Frontal cortex (tissue), 4 donors: ENCODE measurements at places on chromosomes 1 and 21. TPM values are rescaled to one million over a fixed set of nuclear protein-coding genes. Genes with fewer than 3 reads are reported as not detected.

The LRRN2 gene
- total RNA-seq: 7.7 TPM

The ARHGAP29 gene
- total RNA-seq: 12.2 TPM

The KCNN3 gene
- 2.4 TPM for total RNA-seq

The PGLYRP3 gene
- not detected for total RNA-seq

The NBPF4 gene
- not detected for total RNA-seq

The HRNR gene
- total RNA-seq: not detected

The UBE2U gene
- not detected for total RNA-seq

The SYF2 gene
- 34.2 TPM for total RNA-seq

The S100A3 gene
- total RNA-seq: not detected

The SMIM1 gene
- not detected for total RNA-seq

The CFAP74 gene
- 0.41 TPM for total RNA-seq

The FRRS1 gene
- total RNA-seq: 2.4 TPM

The TPTE gene
- not detected for total RNA-seq

The AMIGO1 gene
- total RNA-seq: 8.2 TPM

The LIPI gene
- not detected for total RNA-seq

The MFSD2A gene
- 15.5 TPM for total RNA-seq

The CACHD1 gene
- total RNA-seq: 17.5 TPM

The ELAPOR1 gene
- total RNA-seq: 15.9 TPM

The A3GALT2 gene
- not detected for total RNA-seq

The LCE6A gene
- total RNA-seq: not detected

The MROH7 gene
- 0.82 TPM for total RNA-seq

The SAMD13 gene
- total RNA-seq: 5.3 TPM

The CFAP141 gene
- total RNA-seq: not detected

The FMO2 gene
- total RNA-seq: 0.41 TPM

The DNAJC28 gene
- 6.5 TPM for total RNA-seq

The CCDC17 gene
- total RNA-seq: 0.41 TPM

The SPEN gene
- total RNA-seq: 58.3 TPM

The FGR gene
- total RNA-seq: 0.41 TPM

The SPATA45 gene
- total RNA-seq: 2.0 TPM

The C1QC gene
- 7.3 TPM for total RNA-seq

The PRAMEF20 gene
- not detected for total RNA-seq

The TLR5 gene
- total RNA-seq: 1.2 TPM

The ANKRD35 gene
- 0.82 TPM for total RNA-seq

The PLPPR4 gene
- 168 TPM for total RNA-seq

The PDE9A gene
- 13.0 TPM for total RNA-seq

The LIX1L gene
- total RNA-seq: 17.1 TPM

The TCP10L gene
- total RNA-seq: 2.0 TPM

The SPATA1 gene
- total RNA-seq: 1.2 TPM

The TIE1 gene
- 6.9 TPM for total RNA-seq

The OLFML2B gene
- total RNA-seq: 1.2 TPM

The CFHR3 gene
- total RNA-seq: not detected

The CA14 gene
- 0.41 TPM for total RNA-seq

The RPS6KA1 gene
- total RNA-seq: 3.3 TPM

The MYOG gene
- under 0.01 TPM for total RNA-seq

The HSPA13 gene
- 213 TPM for total RNA-seq

The FASLG gene
- not detected for total RNA-seq

The CRYZL1 gene
- 68.9 TPM for total RNA-seq

The C1orf105 gene
- not detected for total RNA-seq

The TRABD2B gene
- total RNA-seq: under 0.01 TPM

The VWA5B1 gene
- total RNA-seq: under 0.01 TPM

The EDARADD gene
- 3.7 TPM for total RNA-seq

The RNF207 gene
- 4.5 TPM for total RNA-seq

The LEFTY2 gene
- under 0.01 TPM for total RNA-seq

The PADI4 gene
- total RNA-seq: 0.41 TPM

The C1orf74 gene
- total RNA-seq: 3.3 TPM

The AMY1B gene
- total RNA-seq: not detected
